ENCODE measurements at places on chromosomes 7 and 10.

DNA sequence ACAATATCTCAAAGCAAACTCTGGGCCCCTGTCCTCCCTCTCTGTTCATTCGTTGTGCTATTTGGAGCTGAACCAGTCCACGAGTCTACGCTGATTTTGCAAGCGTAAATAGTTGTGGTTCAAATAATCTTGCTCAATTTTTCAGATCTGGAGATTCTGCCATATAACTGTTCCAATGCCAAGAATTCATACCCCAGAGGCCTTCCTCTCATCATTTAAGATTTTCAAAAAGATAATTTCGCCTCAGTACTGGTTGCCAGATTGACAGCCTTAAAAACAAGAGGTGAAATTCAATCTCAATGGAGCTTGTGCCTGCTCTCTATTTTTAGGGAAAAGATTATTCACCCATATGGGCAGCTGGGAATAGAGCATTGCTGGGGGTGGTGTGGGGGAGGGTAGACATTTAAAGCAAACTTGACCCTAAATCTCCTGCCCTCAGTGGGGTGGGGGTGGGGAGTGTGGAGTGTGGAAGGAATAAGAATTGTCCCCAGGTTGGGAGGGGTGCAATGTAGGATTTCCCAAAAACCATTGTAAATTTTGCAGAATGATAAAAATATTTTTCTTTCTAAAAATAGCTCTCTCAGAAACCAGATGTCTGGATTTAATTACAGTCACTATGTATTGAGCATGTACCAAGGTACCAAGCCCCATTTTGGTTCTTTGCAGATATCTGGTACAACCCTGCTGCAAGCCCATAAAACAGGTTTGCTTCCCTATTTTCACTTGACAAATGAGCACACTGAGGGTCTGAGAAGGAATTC is 104.7 kb upstream of the EEPD1 start:
- DNase-seq = no peak

GRCh38 chr7:41333511-41333910 is 369.4 kb downstream of the INHBA start:
- DNase-seq = no peak

DNA sequence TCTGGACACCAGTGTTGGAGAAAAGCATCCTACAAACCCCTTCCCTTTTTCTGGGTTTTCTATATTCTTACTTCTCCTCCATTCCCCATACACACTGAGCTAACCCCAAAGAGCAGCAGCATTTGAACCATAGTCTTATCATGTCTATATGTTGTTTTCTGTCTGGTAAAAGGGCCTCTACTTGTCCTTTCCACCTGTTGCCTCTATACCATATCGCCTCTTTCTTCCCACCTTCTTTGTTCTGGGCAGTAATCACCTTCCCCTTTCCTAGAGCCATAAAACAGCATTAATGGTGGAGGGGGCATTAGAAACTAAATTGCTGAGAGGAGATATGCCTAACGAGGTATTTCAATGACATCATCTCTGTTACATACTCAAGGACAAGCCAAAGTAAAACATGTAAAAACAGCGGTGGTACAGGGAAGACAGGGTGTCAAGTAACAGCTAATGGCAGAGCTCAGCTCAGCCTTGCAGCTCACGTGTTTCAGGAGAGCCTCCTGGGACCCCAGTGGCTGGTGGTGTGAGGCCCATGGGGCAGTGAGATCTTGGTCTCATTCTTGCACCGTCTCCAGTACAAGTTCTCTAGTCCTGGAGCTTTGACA is 20.6 kb downstream of the NPY start:
- no peak for DNase-seq

GRCh38 chr7:144747936-144748335 is 87.9 kb downstream of the TPK1 start:
- DNase-seq = no peak

DNA sequence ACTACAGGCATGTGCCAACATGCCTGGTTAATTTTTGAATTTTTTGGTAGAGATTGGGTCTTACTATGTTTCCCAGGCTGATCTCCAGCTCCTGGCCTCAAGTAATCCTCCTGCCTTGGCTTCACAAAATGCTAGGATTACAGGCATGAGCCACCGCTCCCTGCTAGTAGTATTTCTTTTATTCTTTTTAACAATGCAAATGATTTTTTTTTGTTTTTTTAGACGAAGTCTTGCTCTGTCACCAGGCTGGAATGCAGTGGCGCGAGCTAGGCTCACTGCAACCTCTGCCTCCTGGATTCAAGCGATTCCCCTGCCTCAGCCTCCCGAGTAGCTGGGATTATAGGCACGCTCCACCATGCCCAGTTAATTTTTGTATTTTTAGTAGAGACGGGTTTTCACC is 58.1 kb downstream of the SVIL start:
- no peak for DNase-seq

- no peak for DNase-seq
These were observed 16.6 kb downstream of the JAZF1 start for GRCh38 chr7:28163949-28164348.

DNA sequence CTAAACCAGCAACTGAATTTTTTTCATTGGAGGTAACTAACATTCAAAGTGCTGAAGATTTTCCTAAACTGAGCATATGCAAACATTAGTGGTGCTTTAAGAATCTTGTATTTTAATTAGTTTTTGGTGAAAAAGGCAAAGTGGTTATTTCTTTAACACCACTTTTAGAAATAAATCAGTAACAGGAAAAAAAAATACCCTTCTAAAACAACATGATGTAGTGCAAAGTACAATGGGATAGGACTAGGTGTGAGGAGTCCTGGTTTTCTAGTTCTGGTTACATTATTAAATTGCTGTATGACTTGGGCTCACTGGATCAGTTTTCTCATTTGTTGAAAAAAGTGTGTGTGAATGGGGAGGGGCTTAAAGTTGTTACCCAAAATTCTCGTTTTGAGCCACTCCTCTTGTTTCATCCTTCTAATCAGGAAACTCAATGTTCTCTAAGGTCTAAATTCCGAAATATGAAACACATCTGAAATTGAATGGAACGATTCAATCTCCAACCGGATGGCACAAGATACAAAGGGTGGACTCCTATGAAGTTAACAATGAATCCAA is 1.8 kb downstream of the WASL start:
- DNase-seq = no peak

GRCh38 chr10:28744069-28744768 is 66.9 kb downstream of the BAMBI start:
- no peak for DNase-seq

GRCh38 chr10:22022257-22023032 is 18.9 kb upstream of the DNAJC1 start:
- no peak for DNase-seq

DNA sequence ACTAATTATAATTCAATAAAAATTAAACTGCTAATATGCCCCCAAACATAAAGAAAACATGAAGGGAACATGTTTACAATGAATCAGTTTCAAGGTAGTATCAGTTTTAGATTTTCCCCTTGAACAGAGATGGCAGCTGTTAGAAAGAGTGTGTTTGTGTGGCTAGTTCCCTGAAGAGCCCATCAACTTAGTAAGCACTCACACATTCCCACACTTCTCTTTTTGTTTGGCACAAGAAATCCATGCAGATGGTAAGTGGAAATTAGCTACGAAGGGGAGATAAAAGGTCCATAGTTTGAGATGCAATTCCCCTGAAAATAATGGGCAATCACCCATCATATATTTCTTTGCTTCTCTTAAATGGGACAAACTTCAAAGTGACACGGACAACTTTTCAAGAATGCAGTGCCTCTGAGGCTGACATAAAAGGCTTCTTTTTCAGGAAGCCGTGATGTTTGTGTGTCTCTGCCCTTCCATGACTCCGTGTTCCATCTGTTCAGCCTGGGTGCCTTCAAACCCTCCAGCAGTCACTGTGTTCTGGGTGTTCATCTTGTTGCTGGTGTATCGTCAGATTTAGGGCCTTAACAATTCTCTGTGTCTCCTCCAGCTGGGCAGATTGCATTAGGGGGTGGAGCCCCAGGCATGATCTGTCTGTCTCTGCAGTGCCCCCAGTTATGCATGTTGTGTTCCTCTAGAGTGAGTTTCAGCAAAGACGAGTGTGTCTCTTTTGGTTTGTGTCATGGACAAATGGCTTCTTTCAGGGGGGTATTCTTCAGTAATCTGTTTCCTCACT is 259.5 kb upstream of the NPY start:
- DNase-seq = no peak

- no peak for DNase-seq
These were observed 89.6 kb downstream of the USP6NL start for GRCh38 chr10:11521860-11522259.

DNA sequence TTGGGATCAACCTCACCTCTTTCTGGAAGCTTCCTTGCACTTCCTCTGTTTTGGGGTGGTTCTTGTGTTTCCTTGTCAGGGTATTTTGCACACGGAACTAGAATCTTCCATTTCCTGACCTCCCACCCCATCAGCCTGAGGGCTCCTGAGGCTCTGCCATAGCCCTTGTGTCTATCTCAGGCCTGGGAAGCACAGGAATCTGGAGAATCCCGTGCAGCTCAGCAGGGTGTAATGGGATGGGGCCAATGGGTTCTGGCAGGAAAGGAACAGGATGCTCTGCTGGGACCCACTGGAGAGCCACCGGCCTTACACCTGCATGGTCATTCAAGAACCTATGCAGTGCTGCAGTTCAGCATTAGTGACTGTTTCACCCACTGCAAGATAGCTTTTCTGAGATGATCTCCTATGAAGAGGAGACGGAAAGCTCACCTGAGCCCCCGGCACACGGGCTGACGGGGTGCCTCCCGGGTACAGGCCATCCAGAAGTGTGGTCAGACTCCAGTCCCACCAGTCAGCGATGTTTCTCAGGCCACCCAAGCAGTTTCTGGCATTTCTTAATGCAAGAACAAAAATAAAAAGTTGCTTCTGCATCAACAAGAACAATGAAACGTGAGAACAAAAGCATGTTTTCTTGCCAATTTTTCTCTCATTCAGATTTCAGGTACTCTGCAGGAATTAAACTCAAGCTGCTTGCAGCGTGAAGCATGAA is 133.2 kb downstream of the PKD1L1 start:
- no peak for DNase-seq

DNA sequence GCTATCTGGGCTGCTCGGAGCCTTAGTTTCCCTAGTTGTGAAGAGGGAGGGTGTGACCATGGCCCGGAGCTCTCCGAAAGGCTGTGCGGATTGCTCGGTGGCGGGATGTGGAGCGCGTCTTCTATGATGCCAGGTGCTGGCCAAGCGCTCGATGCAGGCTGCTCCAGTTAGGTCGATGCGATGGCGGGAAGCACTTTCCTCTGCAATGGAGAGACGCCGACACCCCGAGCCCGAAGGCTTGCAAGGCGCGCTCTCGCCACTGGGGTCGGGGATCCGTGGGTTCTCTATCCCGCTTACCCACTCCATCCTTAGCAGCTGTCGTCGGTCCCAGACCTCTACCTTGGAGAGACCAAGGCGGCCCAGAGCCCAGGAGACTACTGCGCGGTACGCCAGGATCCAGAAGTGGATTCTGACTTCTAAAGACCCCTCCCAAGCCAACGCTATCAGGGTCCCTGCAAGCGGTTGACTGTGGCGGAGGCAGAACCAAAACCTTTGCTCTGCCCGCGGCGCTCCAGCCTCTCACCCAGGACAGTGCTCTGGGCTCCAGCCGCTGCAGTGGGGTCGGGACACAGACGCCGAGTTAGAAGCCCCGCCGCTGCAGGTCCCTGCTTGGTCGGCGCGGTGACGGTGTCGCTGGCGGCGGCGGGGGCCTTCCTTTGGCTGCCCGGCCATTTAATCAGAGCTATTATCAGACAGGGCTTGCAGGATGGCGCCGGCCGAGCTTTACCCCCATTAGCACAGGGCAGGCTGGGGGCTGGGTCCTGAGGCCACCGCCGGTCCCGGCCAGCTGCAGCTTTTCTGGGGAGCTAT is 7.8 kb upstream of the TBX20 start:
- no peak for DNase-seq

DNA sequence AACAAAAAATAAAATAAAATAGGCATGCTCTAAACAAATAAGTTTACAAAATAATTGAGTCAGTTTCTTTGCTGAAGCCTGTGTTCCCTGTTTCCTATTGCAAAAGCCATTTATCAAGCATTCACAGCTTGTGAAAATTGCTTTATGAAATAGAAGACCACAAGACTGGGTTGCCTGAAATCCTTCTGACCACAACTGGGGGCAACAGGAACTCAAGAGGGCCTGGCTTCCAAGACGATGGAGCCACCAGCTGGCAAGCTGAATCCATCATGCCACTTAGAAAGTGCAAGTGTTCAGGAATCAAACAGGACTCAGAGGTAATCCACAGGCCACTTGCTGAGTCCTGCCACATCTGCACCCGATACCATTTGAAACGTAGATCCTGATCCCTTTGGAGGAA is 752 bp upstream of the ABCA13 start:
- no peak for DNase-seq

DNA sequence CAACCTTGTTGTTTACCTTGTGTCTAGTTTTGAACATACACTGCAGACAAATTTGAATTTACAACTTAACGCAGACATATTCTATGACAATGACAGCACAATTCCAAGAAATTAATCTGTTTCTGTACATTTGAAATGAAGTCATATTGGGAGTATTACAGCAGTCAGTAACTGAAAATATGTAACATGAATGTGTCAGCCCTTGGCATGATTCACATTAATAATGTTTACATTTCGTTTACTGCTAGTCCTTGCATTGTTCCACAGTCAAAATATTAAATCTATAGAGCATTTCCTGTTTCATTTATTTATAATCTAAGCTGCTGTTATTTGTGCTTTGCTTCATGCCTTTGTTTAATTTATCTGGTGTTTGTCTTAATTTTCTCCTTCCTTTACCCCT is 80.4 kb downstream of the NOC3L start:
- no peak for DNase-seq

DNA sequence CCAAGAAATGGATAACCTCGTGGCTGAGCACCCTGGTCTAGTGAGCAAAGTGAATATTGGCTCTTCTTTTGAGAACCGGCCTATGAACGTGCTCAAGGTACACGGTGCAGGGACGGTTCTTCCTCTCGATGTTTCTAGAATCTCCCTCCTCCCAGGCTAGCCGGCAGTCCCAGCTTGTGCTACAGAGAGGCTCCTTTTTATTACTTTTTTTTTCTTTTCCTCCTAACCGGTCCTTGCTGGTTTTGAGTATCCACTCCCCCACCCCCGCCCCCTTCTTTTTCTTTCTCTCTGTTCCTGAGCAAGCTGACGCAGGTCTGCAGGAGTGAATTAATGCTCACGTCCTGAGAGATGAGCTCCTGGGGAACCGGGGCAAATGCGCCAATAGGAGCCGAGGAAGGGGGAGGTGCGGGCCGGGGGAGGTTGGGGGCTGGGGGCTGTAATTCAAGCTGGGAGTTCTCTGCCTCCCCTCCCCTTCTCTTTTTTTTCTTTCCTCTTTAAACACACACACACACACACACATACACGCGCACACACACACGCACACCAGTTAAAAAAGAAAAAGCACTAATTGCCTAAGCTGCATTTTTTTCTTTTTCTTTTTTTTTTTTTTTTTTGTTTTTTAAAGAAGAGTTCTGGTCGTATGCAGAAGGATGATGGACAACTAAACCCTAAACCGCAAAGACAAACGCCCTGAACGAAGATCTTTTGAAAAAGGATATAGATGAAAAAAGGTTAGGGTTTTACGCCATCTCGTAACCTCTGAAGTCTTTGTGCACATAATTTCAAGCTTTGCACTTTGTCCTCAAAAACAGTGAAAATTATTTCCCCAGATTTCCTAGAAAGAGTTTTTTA is 6.6 kb downstream of the CPA2 start:
- peak; percentile 3 for DNase-seq

All from activated naive CD8-positive, alpha-beta T cell treated with anti-CD3 and anti-CD28 coated beads for 36 hours (primary cell).